NCI-H446 (cell line): ENCODE measurements at places on chromosomes 11 and 22.

DNA sequence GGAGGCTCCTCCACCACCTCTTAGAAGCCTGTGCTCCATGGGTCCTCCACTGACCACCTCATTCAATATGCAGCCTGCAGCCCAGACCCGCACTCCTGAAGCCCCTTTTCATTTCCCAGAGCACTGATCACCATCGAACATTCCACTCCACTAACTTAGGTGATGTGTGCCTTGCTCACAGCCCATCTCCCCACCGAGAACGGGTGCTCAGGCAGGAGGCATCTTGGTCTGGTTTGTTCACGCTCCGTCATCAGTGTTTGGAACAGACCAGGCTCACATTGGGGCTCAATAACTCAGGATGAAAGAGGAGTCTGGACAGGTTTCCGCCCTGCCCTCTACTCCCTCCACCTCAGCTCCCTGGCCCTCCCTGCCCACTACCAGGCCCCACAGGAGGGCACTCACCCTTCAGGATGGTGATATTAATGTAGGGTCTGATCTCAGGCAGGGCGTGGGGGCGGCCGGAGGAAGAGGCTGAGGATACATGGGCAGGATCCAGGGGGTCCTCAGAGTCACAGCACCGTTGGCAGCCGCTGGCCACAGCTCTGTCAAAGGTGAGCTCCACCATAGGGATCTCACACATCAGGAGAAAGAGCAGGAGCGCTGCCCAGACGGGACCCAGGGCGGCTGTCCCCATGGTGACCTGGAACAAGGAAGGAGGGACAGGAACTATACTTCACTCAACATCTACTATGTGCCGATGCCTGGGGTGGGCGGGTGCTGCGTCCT, 3.1 kb downstream of the C1QTNF6 start:
- no peak for DNase-seq

GRCh38 chr22:39292031-39292462, 27.4 kb downstream of the RPL3 start:
- no peak for DNase-seq

DNA sequence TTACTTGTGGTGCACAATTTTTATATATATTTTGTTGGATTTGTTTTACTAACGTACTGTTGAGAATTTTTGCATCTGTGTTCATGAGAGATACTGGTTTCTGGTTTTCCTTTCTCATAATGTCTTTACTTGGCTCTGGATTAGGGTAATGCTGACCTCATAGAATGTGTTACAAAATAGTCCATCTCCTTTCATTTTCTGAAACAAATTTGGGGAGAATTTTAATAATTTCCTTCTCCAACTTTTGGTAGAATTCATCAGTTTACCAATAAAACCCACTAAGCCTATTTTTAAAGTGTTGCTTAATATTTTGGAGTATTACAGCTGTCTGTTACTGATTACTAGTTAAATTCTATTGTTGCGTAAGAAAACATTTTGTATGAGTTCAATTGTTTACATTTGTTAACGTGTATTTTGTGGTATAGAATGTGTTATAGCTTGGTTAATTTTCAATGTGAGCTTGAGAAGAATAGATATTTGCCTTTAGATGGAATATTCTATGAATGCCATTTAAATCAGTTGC, 11.5 kb downstream of the TRIM22 start:
- DNase-seq = no peak

DNA sequence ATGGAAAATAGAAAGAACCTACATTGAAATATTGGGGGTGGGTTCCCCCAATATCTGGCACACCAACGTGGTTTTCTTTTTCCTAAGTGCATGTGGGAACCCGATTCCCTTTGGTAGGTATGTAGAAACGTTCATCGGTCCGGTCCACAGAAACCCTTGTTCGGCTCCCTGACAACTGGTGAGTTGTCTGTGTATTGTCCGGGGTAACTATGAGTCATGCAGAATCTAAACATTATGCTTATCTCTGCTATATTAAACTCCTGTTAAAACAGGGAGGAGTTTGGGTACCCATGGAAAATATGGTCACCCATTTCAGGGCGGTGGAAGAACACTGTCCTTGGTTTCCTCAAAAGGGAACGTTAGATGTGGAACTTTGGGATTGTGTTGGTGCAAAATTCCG, 25.1 kb upstream of the ALDH3B2 start:
- no peak for DNase-seq

DNA sequence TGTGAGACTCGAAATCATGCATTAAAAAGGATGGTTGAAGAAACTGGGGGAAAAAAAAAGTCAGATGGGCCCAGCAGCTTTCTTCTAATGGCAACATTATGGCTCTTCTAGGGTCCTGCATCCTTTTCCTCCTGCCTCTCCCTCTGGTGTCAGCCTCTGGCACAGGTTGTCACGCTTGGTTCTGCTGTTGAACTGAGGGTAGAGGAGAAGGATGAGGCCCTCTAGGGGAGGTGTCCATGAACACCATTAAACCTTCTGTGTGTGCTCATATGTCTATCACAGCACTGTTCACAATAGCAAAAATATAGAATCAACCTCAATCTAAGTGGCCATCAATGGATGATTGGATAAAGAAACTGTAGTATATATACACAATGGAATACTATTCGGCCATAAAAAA, 36.0 kb downstream of the BUD13 start:
- no peak for DNase-seq
